T-cell (primary cell): ENCODE measurements at places on chromosomes 6 and 20.

GRCh38 chr6:45256697-45257695 lies 71.1 kb upstream of the RUNX2 start:
- no peak for DNase-seq

DNA sequence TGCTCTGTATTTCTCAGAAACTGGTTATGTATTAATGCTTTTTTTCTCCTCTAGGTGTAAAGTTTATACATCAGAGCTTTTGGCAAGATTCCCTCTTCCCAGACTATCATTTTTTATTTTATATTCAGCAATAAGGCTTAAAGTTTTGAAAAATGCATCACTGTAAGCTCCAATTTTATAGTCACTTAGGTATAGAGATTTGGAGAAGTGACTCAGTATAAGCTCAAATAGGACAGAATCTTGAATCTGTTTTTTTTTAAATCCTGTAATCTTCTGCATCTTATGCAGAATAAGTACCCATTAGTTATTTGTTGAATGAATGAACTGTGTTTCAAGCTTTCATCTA lies 1.0 kb downstream of the NCOA7 start:
- no peak for DNase-seq

DNA sequence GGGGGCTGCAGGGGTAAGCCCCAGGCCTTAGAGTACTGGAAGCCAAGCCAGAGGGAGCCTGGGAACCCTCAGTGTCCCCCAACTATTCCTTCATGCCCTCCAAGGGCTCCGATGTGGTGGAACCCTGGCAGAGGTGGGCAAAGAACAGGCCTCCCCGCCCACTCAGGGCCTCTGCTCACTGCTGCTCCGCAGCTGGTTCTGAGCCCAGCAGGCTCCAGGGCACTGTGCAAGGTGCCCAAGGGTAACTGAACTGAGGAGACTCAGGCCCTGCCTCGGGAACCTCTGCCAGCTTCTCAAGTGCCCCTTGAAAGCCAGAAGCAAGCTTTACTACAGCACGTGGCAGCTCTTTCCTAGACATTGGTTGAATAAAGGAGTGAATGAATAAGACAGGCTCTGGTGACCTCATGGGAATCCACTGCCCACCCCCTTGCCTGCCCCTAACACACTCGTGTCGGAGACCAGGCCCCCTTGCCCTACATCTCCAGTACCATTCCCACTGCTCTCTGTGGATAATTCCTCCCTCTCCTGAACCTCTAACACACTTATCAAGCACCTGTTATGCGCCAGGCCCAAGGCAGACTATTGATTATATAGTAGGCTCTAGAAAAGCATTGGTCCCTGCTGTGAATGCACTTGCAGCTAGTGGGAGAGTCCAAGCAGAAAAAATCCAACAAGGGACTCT lies 55.0 kb downstream of the TOX2 start:
- DNase-seq, result no peak

DNA sequence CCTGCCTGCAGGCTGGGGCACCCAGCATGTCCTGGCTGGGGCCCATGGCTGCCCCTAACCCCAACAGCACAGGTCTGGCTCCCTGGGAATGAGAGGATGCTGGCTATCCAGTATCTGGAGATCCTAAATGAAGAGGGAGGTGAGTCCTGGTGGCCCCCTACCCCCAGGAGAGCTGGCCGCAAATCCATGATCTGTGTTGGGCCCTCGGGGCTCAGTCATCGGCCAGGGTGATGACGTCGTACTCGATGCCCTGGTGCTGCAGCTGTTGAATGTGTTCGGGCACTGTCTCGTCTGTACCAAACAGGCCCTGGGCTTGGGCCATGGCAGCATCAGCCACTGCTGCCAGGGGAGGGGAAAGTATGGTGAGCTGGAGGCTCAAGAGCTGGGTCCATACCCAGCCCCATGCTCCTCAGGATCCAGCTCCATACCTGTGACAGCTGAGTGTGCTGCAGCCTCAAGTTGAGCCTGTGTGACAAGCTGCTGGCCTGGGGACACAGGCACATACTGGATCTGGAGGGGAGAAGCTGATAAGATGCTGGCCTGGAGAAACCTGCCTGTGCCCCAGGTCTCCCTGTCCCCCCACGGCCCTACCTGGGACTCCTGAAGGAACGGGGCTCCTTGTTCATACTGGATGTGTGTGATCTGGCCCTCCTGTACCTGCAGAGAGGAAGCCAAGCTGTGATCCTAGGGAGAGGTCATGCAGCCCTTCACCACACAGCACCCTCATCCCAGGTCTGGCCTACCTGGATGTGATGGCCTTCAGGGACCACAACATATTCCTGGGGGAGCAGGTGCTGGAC lies 14.5 kb downstream of the PCIF1 start:
- no peak for DNase-seq

- DNase-seq, result no peak
Observed at GRCh38 chr20:59221049-59221706, 57.6 kb downstream of the ZNF831 start.
